ENCODE measurements at places on chromosomes 4 and X.

DNA sequence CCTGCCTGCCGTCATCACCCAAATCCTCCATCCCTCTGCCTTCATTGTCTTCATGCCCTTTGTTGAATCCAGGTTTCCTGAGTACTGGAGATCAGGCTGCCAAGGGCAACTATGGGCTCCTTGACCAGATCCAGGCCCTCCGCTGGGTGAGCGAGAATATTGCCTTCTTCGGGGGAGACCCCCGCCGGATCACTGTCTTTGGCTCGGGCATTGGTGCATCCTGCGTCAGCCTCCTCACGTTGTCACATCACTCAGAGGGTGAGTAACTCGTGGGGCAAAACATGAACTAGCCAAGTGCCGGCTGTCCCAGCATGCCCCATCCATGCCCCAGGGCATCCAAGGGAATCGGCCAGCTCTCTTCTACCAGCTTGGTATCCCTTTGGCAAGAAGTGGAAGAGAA lies 19.4 kb downstream of the NLGN3 start:
- no peak for DNase-seq

- DNase-seq, result no peak
Observed at GRCh38 chr4:100982345-100982744, 365.0 kb downstream of the PPP3CA start.

- peak; percentile 16 for DNase-seq
Observed at GRCh38 chr4:48779095-48779997, 733 bp downstream of the FRYL start.

DNA sequence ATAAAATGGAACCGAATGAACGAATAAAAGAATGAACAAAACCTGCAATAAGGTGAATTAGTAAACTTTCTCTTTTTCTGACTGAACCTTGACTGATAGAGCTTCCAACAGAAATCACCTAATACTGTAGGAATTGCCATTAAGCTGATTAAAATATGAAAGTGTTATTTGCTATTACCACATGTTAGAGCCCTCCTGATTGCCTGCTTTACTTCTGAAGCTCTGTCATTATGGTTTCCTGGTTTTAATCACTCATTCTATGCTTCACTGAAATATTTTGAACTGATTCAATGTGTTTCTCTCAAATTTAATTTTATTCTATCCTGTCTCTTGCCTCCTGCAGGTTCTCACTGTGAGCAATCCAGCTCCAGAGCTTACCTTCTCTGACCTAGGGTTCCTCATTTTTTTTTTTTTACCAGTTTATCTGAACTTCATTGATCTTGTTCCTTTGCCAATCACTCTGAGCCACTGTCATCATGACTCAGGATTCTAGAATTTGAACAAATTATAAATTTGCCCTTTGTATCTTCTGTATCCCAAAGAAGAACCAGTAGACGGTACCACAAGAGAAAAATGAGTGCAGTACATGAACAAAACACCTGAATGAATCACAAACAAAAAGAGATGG lies 48.1 kb upstream of the UGT2B15 start:
- no peak for DNase-seq

DNA sequence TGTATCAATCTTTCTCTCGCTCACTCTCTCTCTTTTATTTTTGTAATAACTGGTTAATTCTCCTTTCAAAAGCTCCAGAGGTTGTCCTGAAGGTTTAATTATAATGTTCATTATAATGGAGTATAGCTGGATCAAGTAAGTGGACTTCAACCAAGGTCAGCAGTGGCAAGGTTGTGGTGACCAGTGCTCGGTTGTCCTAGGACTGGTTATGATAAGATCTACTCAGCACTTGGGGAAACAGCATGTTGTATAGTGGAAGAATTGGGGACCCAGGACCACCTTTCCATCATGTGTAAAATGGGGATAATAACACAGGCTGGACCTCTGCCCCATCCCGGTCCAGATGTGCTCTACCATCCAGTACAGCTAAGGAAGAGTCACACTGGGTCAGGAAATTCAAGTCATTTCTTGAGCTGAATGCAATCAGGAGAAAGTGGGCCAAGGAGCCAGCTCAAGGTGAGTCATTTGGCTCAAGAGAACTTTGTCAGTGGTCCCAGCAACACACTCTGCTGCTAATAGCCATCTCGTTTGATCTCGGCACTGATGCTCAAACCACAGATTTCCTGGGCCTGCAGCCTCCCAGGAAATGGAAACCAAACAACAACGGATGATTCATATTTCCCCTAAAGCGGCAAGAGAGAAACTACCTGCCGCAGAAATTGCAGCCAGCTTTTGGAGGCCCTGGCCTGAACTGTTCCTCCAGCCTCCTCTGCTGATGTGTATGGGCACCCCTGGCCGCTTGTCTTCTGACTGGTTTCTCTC lies 123.6 kb upstream of the RBPJ start:
- DNase-seq, result no peak

GRCh38 chrX:12447448-12448064 lies 309.3 kb downstream of the FRMPD4 start:
- no peak for DNase-seq

- DNase-seq, result no peak
Observed at GRCh38 chrX:96693407-96693806, 8.8 kb downstream of the DIAPH2 start.

DNA sequence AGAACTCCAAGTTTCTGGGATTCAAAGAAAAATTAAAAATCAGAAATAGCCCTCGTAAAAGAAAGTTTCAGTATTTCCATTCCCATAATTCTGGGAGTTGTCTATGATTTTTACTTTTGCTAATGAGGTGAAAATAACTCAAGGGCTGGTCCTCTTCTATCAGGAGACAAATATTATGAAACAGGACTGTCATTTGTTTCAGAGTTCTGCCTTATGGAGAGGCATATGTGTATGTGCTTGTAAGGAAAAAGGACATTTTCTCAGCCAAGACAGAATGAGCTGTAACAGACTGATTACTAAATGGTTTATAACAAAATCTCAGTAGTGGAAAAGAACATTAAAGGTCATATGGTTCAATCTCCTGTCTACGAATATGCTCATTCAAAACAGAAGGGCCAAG lies 59.0 kb upstream of the TAB3 start:
- DNase-seq, result no peak

DNA sequence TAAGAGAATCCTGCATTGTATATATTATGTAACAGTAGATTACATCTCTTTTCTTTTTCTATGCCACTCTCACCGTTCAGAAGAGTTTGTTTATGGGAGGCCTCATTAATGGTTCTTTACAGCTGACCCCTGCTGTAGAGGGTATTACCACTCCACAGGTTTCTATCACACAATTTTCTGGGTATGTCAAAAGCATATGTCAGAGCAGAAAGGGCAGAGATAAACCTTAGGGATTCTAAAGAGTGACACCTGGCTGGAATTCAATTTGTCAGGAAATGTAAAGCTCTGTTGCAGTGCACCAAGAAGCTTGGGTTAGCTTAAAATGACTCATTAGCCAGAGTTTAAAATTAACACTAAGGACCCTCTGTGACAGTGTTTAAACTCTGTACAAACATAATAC lies 658.7 kb downstream of the PCDH18 start:
- no peak for DNase-seq

DNA sequence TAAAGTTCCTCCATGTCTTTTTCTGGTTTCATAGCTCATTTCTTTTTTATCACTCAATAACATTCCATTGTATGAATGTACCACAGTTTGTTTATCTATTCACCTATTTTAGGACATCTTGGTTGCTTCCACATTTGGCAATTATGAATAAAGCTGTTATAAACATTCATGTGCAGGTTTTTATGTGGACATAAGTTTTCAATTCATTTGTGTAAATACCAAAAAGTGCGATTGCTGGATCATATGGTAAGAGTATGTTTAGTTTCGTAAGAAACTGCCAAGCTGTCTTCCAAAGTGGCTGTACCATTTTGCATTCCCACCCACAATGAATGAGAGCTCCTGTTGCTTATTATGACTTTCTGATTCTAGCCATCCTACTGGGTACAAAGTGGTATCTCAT lies 36.3 kb upstream of the ZFX start:
- DNase-seq, result no peak

- no peak for DNase-seq
Observed at GRCh38 chrX:127708155-127708554, 344.0 kb downstream of the ACTRT1 start.

DNA sequence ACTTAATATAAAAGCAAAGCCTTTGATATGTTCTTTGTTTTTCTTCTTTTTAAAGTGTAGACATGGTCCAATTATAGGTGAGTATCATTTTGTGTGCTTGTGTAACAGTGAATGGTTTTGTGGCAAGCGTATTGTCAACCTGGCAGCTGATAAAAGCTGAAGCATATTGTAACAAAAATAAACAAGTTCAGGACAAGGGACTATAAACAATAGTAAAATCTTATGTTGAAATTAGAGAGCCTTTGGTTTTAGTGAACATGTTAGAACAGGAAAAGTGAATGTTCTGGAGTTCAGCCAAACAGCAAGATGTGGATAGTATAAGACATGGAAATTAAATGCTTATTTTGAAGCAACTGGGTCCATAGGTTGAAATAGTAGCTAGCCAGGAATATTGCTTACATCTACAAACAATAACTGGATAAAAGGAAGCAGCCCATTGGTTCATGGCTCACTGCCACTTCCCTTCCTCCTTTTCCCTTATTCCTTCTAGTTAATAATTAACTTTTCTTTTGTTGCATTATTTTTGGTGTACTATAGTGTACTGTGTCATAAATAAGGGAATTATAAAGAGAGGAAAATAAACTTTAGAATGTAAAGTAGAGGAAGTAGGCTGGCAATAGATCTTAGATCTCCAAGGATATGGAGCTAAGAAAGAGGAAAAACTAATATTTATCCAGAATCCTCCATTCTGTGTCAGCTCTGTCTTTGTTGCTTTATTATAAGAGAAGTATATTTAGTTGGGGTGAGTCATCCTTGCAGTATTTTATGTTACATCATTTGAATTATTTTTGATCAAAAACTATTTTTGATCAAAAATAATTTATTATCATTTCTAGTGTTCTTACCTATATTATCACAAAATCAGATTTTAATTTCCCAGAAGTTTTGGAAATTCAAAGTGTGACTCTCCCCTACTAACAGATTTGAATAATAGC lies 65.6 kb downstream of the MRPL1 start:
- DNase-seq, result no peak

DNA sequence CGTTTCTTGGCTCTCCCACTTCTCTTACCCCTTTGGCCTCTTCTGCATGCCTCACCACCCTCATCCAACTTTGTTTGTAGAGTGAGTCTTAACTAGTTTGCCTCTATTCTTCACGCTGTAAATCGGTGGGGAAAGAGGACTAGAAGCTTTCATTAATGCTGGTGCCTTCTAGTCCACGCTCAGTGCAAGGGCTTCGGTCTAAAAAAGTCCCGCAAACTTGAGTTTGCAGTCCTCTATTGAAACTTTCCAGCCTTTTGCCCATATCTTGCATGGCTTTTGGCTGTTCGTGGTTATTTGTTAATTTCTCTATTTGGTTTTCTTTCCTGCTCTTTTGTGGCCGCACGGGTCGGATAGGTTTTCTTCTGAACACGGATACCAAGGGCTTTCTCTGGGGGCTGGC lies 868 bp downstream of the DACH2 start:
- DNase-seq, result no peak

- DNase-seq, result no peak
Observed at GRCh38 chrX:153516073-153516472, 1.4 kb upstream of the ATP2B3 start.

GRCh38 chrX:23497919-23498318 lies 163.3 kb downstream of the PTCHD1 start:
- no peak for DNase-seq

DNA sequence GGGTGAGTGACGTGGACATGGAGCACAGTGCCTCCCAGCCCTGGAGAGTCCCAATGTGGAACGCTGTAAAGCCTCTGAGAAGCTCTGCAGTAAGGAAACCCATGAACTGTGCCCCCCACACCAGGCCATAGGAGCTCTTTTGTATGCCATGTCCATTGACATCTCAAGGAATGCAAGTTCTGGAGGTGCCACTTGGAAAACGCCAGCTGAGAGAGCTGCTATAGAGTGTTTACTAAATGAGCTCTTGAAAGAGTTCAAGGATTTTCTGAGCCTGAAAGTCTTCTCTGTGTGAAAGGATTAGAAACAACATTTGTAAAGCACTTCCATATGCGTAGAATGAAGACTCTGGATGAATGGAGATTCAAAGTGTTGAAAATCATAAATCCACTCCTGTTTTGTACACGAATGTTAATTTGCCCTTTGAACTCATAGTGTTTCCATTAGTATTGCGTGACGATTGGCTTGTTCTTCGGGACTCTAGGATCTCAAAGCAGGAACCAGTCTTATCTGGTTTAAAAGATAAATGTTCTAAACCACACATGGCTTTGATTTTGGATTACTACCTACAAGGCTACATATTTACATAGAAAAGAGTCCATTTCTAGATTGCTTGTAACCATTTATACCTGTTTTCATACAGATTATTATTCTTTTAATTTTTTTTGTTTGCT lies 41.8 kb upstream of the STOX2 start:
- no peak for DNase-seq

DNA sequence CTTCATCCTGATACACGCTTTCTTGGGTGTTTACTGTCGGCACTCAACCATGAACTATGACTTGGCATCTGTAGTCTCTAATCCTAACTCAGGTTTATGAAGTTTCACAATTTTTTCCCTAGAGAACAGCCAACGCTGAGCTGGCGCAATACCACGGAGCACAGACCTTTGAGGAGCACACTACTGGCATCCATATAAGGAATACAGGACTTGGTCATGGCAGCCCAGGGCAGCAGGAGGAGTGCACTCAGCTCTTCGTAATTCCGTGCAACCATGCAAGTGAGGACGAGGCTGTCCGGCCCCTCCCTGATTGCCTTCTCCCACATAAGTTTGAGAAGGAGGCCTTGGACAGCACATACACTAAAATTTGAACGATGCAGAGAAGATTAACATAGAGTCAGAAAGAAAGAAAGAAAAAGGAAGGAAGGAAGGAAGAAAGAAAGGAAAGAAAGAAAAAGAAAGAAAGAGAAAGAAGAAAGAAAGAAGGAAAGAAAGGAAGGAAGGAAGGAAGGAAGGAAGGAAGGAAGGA lies 41.0 kb upstream of the PDLIM5 start:
- DNase-seq, result no peak

DNA sequence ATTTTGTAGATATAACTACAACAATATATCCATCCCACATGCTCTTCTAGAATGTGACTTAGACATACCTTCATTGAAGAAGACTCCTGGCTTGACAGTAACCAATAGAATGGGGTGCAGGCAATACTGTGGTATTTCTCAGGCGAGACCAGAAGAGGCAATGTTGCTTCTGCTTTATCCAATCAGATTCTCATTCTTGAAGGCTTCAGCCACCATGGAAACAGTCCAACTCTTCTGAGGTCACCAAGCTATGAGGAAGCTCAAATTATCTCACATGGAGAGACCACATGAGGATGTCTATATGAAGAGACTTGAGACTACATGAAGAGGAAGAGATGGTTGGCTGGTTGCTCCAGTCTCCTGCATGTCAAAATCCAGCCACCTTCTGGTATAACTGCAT lies 469.9 kb downstream of the PCDH10 start:
- no peak for DNase-seq

DNA sequence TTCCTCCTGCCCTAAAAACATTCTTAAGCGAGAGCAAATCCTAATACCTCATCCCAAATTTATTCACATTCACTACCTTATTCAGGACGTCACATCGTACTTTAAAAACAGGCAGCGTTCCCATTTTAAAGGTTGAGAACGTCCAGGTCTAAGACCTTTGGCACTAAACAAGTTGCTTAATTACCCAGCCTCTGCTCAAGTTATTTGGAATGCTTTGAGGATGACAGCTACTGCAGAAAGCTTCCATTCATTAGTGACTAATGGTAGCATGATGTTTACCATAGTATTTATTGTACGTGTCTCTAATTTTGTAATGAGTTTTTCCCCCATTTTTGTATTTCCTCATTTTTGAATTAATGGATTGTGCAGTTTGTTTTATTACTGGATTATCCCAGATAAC lies 1.5 kb downstream of the USP38 start:
- DNase-seq, result no peak

- DNase-seq, result no peak
Observed at GRCh38 chr4:13302876-13303275, 181.3 kb downstream of the RAB28 start.
